ENCODE measurements at places on chromosomes 6 and 20. TPM values are rescaled to one million over a fixed set of nuclear protein-coding genes. Genes with fewer than 3 reads are reported as not detected.
A peak's percentile ranks its signal among the peaks of the same experiment; 100 is the strongest.

- no peak for DNase-seq
These were observed 552 bp upstream of the DEF6 start for GRCh38 chr6:35296931-35297600.

The EFCAB8 gene
- 0.81 TPM for total RNA-seq

GRCh38 chr6:122604676-122605075, 5.5 kb upstream of the PKIB start:
- DNase-seq: no peak

The AGER gene
- total RNA-seq: 4.6 TPM

GRCh38 chr20:51450221-51450712, 92.3 kb downstream of the NFATC2 start:
- no peak for DNase-seq

DNA sequence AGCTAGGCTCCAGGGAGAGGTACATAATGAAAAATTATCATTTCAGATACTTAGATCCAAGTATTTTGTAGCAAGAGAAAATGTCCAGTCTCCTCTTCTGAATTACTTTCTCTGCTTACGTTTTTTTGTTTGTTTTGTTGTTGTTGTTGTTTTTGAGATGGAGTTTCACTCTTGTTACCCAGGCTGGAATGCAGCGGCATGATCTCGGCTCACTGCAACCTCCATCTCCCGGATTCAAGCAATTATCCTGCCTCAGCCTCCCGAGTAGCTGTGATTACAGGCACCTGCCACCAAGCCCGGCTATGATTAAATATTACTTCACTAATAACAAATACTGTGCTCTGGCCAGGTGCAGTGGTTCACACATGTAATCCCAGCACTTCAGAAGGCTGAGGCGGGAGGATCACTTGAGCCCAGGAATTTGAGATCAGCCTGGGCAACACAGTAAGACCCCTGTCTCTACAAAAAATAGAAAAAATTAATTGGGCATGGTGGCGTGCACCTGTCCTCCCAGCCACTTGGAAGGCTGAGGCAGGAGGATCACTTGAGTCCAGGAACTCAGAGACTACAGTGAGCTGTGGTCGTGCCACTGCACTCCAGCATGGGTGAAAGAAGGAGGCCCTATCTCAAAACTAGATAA, 155.0 kb upstream of the JARID2 start:
- DNase-seq: no peak

- DNase-seq: no peak
These were observed 3.7 kb upstream of the GMDS start for GRCh38 chr6:2249126-2249525.

The STMND1 gene
- not detected for total RNA-seq

DNA sequence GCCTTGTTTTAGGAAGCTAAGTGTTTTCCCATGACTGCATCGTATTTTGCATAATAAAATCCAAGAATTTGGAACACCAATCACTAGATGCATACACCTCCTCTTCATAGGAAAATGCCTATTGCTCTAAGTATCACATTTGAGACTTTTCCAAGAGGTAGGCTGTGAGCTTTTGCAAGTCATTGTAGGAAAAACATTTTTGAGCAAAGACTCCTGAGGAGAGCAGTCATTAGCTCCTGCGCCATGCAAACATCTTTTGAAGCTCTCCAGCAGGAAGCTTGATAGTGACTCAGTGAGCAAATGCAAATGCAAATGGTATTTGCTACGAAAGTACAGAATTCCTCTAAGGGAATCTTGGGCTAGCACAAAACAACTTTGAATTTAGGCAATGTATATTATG, 750.4 kb downstream of the QKI start:
- no peak for DNase-seq

DNA sequence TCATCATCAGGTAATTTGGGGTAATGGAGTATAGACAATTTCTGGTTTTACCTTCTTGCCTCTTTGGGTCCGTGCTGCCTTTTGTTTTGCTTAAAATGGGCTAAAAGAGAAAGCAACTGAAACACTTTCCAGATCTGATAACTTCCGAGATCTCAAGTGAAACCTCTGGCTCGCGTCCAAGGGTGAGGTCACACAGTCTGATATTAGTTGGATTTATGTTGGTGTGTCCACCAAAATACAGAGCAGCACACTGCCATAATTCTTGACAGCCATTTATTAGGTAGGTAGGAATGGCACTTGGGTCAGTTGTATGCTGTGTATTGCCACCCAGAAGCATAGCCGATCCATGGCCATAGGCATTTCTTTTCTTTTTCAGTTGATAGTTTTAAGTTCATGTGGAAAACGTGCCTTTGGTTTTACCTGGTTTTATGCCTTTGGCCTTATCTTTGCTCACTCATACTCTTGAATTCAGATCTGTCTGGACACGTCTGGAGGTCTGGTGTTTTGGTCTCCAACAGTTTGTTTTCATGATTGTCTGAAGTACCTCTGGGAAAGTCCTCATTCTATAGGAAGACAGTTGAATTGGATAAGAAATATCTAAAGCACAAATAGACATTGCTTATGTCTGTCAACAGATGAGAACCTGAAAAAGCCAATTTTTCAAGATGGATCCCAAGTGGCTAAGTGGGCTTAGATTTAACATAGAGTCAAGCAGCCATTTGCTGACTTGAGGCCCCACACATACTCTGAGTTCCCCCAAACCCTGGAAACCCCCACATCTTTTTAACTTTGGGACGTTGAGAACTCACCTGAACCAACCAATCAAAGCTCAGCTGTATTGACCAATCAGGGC, 320.8 kb downstream of the SOX4 start:
- DNase-seq: peak; percentile 91

The PDYN gene
- total RNA-seq: not detected

DNA sequence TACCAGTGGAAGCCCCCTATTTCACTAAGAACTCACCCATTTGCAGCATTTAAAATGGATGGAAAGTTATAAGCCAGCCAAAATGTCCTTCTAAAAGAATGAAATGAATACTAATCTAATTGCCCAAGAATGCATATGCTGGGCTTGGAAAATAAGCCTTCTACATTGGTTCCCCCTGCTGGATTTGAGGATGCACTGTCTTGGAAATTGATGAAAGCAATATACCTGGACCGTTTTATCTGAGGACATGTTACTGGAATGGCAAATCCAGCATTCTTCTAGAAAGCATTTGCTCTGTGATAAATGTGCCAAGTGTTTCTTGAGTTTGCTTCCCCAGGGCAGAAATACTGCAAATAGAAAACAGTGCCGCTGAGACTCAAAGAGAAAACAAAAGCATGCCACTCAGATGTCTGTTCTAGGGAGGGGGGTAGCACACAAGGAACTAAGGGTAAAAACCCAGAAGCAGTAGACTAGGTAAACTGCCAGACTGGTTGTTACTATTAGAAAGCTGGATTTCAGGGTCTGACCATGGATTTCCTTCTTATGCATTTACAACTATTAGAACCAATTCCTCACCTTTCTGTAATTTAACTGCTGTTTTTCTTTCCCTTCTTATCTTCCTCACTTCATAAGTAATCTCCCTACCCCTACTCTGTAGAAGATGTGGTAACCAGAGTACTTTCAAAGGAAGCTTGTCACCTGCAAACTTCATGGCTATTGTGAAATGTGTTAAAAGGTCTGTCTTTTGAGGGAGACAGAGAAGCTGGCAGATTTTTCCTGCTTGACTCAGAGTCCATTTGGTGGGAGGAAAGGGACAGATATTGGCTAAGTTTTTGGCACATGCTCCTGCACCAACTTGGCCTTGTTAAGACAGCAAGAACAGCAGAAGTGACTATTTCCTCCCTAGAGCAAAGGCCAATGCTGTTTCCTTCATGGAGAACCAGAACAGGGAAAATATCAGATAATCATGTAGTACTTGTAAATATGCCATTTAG, 642.6 kb downstream of the KIF16B start:
- DNase-seq: no peak

GRCh38 chr6:15274692-15275387, 29.0 kb downstream of the JARID2 start:
- no peak for DNase-seq

DNA sequence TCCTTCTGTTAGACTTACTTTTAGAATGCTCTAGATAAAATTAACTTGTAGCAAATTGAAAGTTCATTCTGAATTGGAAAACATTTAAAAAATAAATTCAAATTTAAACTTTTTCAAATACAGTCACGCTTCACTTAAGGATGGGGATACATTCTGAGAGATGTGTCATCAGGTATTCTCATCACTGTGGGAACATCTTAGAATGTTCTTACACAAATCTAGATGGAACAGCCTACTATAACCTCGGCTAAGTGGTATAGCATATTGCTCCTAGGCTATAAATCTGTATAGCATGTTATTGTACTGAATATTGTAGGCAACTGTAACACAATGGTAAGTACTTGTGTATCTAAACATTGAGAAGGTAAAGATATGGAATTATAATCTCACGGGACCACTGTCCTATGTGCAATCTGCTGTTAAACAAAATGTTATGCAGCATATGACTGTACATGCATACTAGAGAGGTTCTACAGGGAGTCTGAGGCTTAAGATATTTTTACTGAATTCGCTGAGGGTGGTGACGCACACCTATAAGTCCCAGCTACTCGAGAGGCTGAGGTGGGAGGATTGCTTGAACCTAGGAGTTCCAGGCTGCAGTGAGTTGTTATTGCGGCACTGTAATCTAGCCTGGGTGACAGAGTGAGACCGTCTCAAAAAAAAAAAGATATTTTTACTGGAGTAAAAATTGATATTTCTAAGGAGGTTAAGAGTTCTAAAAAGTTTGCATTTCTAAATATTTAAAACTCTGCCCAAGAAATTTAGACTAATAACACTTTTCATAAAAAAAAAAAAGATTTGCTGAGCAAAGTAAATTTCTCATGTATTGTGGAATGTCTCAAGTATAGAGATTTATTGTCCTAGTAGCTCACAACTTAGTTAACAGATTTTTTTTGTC, 87.3 kb upstream of the TULP1 start:
- no peak for DNase-seq

- DNase-seq: no peak
These were observed 31.2 kb downstream of the CITED2 start for GRCh38 chr6:139343052-139343750.

The DPPA5 gene
- total RNA-seq: not detected

- DNase-seq: peak; percentile 26
These were observed 31.0 kb upstream of the TCFL5 start for GRCh38 chr20:62892348-62893304.

DNA sequence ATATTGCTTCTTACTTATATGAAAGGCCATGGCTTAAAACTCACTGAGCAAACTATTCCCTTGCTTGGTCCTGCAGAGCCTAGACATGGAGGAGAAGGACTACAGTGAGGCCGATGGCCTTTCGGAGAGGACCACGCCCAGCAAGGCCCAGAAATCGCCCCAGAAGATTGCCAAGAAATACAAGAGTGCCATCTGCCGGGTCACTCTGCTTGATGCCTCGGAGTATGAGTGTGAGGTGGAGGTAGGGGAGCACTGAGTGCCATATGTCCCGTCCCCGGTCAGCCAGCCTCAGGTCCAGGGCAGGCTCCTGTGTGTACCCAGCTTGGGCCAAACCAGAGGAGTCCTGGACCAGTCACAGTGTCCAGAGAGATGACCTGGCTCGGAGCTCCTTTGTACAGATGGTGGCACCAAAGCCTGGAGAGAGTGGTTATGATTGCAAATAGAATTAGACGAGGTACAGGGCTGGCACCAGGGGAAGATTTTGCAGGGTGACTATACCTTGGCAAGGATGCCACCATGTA, 21.0 kb downstream of the EPB41L1 start:
- DNase-seq: no peak

- no peak for DNase-seq
These were observed 24.1 kb upstream of the GCLC start for GRCh38 chr6:53568776-53569616.

The TNFRSF21 gene
- total RNA-seq: 4.0 TPM

The CST1 gene
- total RNA-seq: not detected

DNA sequence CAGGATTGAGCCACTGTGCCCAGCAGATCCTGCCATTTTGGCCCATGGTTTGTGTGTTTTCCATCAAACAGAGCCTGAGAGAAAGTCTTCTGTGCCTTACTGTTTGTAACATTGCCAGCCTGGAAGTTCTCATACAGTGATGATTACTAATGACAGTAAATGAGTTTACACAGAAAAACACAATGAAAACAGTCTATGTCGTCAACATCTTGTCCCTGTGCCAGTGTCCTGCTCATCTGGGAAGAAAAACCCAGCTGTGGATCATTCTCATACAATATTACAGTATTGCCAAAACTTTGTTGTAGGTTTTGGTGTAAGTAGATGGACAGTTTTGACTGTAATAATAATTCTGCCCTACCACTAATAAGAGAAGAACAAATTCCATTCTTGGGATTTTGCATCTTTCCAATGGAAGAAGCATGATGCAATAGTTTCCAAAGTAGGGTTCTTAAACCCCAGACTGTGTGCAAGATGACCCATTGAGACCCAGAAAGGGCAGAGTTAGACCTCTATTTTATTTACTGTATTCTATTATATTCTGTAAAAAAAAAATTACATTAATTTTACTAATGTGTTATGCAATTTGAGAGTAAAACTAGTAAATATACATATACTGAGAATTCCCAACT, 135.0 kb upstream of the JARID2 start:
- no peak for DNase-seq

The SLC22A3 gene
- total RNA-seq: 24.3 TPM

The VGLL2 gene
- total RNA-seq: not detected

The MUCL3 gene
- not detected for total RNA-seq

GRCh38 chr6:38432479-38432878, 207.2 kb downstream of the BTBD9 start:
- DNase-seq: no peak

The C6orf163 gene
- 2.7 TPM for total RNA-seq

- DNase-seq: no peak
These were observed 53.0 kb upstream of the MLIP start for GRCh38 chr6:54058236-54058635.

The RAET1L gene
- not detected for total RNA-seq

The KCNG1 gene
- 0.24 TPM for total RNA-seq

DNA sequence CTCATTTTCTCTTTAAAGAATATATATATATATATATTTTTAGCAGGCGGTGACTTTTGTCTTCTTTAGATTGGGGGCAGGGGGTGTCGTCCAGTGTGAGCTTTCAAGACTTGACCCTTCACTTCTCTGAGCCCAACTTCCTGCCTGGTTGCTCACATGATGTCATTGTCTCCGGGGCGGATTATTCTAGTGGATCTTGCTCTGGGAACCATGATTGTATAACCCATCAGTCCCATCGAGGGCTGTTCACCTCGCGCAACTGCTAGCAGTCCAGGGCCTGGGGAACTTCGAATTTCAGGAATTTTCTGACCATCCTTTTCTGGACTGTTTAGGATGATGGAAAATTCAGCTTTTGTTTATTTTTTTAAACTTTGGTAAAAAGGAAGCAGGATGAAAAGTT, 1.0 kb downstream of the IGF2R start:
- DNase-seq: no peak

DNA sequence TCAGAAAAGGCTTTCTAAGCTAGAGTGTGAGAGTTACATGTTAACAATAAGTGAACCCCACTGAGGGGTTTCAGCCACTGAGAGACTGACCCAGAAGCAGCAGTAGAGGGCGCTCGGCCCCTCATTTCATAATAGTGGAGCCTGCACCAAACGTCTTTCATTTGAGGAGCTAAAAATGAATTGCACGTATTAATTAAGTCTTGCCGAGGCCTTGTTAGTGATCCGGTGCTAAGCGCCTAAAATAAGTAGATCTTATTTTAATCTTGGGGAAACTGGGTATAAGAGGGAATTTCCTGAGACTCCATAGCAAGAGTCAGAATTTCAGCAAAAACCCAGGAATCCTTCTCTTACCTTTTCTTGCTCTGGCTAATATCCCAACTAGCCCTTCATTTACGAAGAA, 209.7 kb downstream of the FARS2 start:
- peak; percentile 82 for DNase-seq

GRCh38 chr6:164579035-164579434, 730.4 kb downstream of the C6orf118 start:
- DNase-seq: no peak

Measured in posterior vena cava (tissue), 2 donors.